Activated naive CD8-positive, alpha-beta T cell treated with anti-CD3 and anti-CD28 coated beads, Interleukin-2, amount 10 ng/mL, durations not matched to agents 7 days and 5 days (primary cell): ENCODE measurements at places on chromosomes 6 and 20. TPM values are rescaled to one million over a fixed set of nuclear protein-coding genes. Genes with fewer than 3 reads are reported as not detected.

The GJA10 gene
- not detected for total RNA-seq

GRCh38 chr6:10403385-10404106, 11.3 kb downstream of the TFAP2A start:
- H3K4me3 ChIP-seq, result peak overlapping the region; percentile 81
- DNase-seq, result no peak
- peaks cover 2% of the 10 kb centered on the region for H3K36me3 ChIP-seq
- H3K27me3 ChIP-seq, result peaks cover 69% of the 10 kb centered on the region

The CRISP2 gene
- not detected for total RNA-seq

DNA sequence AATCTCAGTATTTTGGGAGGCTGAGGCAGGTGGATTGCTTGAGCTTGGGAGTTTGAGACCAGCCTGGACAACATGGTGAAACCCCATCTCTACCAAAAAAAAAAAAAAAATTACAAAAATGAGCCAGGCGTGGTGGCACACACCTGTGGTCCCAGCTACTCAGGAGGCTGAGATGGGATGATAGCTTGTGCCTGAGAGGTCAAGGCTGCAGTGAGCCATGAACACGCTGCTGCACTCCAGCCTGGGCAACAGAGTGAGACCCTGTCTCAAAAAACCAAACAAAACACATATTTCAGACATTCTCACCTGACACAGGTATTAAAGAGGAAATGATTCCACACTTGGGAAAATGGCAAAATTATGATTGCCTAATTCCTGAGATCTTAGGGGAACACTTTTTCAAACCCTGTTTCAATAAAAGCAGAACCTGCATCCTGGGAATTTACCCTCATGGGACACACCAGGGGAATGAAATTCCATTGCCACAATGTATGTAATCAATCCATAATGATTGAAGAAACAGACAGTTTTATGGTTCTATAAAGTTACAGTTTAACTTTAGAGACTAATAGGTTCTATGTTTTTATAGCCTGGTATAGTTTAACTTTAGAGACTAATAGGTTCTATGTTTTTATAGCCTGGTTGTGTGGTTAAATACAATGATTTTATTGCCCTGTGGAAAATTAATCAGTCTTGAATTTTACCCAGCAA, 29.6 kb upstream of the DNAAF9 start:
- H3K36me3 ChIP-seq, result no peaks in the 10 kb centered on the region
- no peak overlapping the region for H3K27ac ChIP-seq
- DNase-seq, result no peak
- no peaks in the 10 kb centered on the region for H3K4me1 ChIP-seq
- H3K4me3 ChIP-seq, result no peak overlapping the region
- H3K27me3 ChIP-seq, result peaks cover 13% of the 10 kb centered on the region
